ENCODE measurements at places on chromosomes 6 and 20.
A peak's percentile ranks its signal among the peaks of the same experiment; 100 is the strongest.

DNA sequence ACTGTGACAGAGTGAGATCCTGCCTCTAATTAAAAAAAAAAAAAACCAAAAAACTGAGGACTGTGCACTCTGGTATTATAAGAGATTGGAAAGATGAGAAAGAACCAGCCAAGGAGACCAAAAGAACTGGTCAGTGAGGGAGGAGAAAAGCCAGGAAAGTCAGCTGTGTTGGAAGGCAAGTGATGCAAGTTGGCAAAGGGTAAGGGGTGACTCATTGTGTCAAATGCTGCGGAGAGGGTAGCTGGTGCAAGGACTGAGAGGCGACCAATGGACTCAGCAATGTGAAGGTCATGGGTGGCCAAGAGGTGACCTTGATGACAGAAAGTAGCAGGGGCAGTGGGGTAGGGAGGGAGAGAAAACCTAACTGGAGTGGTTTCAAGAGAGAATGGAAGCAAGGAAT lies 27.4 kb upstream of the LRRN4 start:
- no peak for DNase-seq

DNA sequence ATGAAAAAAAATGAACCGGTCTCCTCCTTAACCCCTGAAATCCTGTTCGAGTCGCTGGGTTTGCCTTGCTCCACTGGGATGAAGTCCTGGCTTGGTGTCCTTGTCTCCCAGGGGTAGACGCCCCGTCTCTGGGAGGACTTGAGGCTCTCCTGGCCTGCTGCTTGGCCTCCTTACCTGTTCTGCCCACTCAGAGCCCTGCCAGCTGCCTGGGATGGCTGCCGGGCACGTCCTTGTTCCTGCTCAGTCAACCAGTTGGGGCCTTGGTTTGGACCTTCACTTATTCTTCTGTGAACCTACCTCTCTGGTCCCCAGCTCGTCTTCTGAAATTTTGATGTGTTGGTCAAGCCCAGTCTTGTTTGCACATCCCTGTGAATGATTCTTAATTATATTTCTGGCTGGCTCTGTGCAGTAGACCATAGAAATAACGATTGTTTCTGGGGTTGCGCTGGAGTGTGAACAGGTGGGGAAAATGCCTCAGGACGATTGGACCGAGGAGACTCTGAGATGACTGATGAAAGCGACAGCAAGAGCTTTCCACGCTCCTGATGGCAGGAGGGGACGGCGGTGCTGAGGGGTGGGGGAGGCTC lies 126.5 kb upstream of the ESR1 start:
- DNase-seq: no peak

- no peak for DNase-seq
Observed at GRCh38 chr20:52340036-52340634, 148.6 kb upstream of the ZFP64 start.

- DNase-seq: no peak
Observed at GRCh38 chr20:58985656-58986055, 4.6 kb downstream of the NELFCD start.

DNA sequence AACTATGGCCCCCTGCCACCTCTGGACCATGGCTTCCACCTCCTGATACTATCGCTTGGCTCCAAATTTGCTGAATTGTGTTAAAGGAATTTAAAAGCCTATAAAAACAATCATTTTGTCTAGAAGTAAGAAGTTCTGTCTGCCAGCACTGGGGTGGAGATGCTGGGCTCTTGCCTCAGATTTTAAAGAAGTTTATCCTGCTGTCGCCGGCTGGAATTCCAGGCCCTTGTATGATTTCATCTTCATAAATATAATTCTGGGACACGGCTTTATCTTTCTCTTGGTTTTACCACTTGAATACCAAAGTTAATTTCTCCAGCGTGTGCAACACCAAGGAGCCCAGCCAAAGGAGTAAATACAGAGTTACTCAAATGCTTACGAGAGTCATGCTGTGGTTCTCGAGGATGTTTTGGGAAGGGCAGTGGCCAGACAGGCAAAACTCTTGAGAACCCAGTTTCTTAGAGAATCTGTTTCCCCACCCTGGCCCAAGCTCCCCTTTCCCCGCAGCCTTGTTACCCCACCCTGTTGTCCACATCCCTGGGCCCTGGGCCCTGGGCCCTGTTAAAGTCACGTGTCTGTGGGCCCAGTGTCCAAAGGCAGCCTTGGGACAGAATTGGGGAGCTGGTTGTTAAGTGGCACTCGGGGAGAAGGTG lies 31.9 kb downstream of the C6orf89 start:
- no peak for DNase-seq

- no peak for DNase-seq
Observed at GRCh38 chr6:122567034-122567433, 43.2 kb upstream of the PKIB start.

DNA sequence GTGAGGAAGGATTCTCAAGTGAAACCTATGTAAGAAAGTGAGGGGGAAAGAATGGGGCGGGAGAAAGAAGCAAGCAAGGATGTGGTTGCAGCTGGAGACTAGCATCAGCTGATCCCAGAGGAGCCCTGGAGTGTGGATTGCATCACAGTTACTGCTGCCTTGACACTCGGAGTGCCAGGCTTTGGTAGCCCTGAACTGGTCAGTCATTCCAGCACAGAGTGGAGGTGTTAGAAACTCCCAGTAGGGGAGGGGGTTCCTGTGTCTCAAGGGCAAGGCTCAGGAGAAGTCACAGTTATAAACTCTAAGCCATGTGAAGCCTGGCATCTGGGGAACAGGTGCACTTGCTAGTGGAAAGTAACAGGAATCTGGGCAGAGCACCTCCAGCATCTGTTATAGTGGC lies 23.5 kb downstream of the SNAP25 start:
- DNase-seq: no peak

- no peak for DNase-seq
Observed at GRCh38 chr6:133128191-133128590, 113.0 kb upstream of the EYA4 start.

GRCh38 chr6:54083287-54083686 lies 28.0 kb upstream of the MLIP start:
- DNase-seq: no peak

- DNase-seq: no peak
Observed at GRCh38 chr6:133092771-133093170, 148.4 kb upstream of the EYA4 start.

DNA sequence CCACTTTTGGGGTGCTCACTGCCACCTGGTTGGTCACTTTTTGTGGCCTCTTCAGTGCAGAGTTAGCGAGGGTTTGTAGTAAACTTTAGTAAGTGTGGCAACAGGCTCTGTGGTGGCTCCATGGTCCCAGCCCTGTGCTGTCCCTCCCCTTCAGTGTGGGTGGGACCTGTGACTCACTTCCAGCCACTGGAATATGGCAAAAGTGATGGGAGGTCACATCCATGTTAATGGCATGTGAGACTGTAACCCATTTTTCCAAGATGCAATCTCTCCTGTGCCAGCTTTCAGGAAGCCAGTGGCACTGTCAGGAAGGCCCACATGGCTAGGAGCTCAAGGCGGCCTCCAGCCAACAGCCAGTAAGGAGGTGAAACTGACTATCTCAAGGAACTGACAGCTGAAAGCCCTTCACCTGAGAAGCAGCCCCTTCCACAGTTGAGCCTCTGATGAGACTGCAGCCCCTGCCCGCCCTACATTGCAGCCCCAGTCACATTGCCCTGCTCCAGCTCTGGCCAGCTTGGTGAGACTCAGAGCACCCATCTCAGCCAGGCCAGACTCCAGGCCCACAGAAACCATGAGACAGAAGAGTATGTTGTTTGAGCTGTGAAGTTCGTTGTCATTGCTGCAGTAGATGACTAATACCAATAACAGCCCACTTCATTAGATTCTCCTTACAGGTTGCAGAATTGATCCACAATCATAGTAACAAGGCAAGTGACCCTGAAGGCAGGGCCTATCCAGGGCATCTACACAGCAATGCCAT lies 13.1 kb upstream of the CST7 start:
- DNase-seq: no peak

- no peak for DNase-seq
Observed at GRCh38 chr6:28212510-28213212, 12.4 kb upstream of the ZSCAN9 start.

DNA sequence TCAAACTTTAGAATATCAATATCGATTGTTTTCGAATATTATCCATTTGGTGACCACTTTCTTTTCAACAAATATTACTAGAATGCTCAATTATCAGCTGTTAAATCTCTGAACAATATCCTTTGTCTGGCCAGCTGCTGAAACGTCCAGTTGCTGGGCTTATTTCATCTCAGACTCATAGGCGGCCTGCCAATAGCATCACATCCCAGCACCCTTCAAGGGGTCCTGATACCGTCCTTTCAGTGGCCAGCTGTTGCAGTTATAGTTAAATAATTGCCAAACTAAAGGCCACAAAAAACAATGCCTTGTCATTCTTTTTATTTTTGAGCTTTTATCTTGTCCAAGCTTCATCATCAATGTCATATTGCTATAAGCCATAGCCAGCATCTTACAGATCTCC lies 1006.8 kb upstream of the MANEA start:
- DNase-seq: no peak

- DNase-seq: peak; percentile 28
Observed at GRCh38 chr20:32580970-32581838, 3.9 kb downstream of the NOL4L start.
